ENCODE measurements at places on chromosomes 13 and 19.
A peak's percentile ranks its signal among the peaks of the same experiment; 100 is the strongest.

DNA sequence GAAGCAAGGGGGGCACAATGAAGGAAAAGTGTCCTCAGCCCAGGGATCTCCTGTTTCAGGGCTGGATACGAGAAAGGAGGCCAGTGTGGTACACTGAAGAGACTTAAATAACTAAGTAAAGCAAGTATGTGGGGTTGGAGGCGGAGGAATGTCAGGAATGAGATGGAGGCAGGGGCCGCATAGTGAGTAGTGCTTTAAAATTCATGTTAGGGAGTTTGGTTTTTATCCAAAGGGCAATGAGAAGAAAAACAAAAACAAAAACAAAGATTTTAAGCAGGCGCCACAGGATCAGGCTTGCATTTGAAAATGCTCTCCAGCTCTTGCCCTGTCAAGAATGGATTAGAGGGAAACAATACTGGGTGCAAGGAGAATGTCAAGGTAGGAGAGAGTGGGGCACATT, 273.4 kb downstream of the DCLK1 start:
- no peak for DNase-seq

DNA sequence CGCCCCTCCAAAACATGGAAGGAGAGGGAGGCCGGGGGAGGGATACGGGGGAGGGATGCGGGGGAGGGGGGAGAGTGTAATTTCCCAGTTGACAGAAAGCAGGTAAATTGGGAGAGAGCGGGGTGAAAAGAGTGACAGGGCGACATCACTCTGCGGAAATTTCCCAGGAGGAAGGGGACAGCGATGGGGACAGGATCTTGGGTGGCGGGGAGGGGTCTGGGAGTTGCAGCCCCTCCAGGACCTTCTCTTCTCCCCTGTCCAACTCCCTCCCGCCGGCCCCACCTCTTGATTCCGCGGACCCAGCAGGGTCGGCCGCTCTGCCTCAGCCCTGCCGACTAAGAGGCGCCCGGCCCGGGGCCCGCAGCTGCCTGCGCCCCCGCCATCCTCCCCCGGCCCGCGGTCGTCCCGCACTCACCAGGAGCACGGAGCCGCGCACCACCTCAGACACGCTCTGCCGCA, 108.0 kb upstream of the DOCK9 start:
- no peak for DNase-seq

DNA sequence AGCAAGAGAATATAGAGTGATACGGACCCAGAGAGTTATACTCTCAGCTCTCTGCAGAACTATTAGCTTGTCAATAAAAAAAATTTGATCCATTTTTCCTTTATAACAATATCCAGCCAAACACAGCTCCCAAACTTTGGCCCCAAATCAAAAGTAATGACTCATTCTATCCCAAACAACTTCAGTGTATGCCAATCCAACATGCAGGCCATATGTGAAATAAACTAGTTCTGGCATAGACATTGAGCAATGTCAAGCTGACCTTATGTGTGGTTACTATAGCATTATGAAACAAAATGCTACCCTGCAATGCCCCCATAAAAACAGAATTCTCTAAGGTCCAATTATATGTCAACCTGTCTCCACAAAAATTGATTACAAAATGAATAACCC, 209.5 kb downstream of the DNAJC15 start:
- DNase-seq = no peak

DNA sequence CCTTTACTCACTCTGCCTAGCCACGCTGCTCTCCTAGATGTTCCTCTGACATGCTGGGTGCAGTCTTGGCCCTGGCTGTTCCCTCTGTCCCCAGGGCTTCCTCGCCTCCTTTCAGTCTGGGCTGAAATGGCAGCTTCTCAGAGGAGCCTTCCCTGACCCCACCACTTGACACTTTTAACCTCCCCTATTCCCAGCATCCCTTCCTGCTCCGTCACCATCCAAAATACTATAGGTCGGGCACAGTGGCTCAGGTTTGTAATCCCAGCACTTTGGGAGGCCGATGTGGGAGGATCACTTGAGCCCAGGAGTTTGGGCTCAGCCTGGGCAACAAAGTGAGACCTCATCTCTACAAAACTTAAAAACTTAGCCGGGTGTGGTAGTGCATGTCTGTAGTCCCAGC, 2.6 kb downstream of the FAM187B start:
- no peak for DNase-seq

- no peak for DNase-seq
Measured at GRCh38 chr13:112065867-112066623, 904 bp upstream of the SOX1 start.

- no peak for DNase-seq
Measured at GRCh38 chr19:18122424-18122823, 24.8 kb downstream of the MAST3 start.

DNA sequence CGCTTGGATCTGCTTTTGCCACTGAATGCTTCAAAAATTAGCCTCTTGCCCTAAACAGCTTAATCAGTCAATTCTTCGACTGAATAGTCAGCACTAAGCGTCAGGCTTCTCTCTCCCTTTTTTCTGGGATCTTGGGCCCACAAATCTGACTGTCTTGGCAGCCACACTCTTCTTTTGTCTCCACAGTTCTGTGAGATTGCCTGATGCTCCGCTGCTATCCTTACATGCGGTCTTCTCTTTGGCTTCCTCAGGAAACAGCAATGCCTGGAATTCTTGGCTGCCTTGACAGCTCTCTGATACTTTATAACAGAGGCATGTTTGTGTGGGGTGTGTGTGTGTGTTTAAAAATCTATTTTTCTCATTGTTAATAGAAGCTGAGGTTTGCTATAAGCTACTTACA, 32.6 kb downstream of the ERCC5 start:
- DNase-seq = no peak

- DNase-seq = no peak
Measured at GRCh38 chr19:44675521-44675920, 4.2 kb downstream of the CEACAM19 start.

- DNase-seq = no peak
Measured at GRCh38 chr13:40657307-40657706, 9.1 kb downstream of the FOXO1 start.

GRCh38 chr19:16064209-16064889, 11.9 kb upstream of the TPM4 start:
- DNase-seq = no peak

DNA sequence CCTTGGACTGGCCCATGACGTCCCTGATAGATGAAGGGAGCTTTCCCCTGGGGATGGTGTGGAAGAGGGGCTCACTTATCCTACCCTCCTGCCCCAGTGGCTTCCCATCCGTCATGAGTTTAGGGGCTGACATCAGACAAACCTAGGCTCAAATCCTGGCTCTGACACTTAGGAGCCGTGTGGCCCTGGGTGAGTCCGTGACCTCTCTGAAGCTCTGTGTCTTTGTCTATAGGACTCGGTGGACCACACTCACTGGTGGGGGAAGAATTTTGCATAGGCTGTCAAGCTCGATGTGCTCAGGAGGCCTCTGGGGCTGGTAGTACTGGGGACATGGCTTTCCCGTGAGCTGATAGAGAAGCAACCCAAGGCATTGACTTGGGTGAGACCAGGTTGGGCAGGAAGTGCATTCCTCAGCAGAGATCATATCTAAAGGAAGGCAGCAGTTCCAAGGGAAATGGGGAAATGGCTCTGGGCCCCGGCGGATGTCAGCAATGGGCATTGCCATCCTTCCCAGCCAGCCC, 17.4 kb upstream of the AP1M2 start:
- DNase-seq = no peak

DNA sequence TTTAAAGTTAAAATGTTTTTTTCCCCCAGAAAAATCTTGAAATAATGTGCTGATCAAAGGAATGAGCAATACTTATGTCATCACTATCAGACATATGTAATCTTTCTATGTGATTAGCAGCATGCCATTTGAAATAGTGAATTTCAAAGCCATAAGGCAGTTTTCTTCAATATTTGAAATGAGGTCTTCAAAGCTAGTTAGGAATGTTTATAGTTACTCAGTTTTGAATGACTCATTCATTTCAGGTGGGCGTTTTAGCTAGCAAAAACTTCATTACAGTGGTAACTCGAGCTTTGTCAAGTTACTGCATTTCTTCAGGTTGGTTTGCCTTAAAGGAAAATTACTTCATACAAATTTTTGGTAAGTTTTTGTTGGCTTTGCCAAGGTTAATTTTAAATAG, 102.1 kb downstream of the ATP8A2 start:
- no peak for DNase-seq

DNA sequence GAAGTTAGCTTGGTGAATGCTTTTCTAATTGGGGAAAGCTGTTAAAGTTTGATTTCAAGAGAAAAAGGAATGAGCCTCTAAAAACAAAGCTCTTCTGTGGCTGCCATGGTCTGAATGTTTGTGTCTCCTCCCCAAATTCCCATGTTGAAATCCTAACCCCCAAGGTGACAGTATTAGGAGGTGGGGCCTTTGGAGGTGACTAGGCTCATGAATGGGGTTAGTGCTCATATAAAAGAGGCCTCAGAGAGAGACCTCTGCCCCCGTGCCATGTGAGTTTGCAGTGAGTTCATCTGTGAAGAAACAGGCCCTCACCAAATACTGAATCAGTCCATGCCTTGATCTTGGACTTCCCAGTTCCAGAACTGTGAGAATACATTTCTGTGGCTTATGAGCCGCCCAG, 56.5 kb downstream of the ARHGEF7 start:
- DNase-seq = no peak

DNA sequence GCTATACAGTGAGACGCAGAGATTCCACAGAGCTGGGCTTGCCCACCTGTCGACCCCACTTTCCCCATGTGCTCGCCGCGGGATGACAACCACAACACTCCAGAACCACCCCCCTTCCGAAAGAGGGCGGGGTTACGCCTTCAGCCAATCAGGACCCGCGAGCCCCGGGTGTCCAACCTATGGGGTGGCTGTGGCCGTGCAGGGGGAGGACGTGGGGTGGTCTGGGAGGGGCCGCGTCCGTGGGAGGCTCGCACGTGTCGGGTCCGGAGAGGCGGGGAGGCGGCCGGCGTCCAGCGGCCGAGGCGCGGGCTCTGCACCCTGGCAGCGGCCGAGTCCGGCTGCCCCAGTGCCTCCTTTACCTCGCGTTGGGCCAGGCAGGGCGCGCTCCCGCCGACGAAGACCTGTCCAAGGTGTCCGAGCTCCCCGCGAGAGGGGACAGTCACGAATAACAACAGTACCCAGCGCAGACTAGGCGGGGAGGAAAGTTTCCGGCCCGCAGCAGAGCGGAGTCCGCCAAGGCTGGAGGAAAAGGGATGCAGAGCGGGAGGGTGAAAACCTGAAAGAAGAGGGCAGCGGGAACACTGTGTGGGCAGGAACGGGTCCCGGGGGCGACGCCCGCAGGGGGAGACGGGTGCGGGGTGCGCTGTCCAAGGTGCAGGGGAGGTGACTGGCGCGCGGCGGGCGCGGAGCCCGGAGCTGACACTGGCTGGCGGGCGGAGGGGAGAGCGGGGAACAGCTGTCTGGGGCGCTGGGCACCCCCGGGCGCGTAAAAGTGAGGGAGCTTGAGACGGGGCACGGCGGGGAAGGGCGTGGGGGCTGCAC, 911 bp downstream of the ENOX1 start:
- no peak for DNase-seq

DNA sequence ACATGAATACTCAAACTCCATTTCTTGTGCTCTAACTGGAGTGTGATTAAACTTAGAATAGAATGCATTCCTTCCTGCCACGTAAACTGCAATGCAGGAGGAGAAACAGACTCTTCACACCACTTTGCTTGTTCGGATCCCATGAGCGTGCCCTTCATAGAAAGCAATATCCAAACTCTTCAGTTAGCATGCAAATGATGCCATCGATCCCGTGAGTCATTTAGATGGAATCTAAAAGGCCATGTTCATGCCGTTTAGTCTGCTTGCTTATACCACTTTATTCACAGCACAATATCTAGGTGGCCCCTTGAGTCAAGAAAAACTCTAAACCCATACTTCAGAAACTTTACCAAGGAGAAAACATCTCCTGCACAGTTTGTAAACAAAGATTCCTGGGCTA, 225.8 kb downstream of the OXGR1 start:
- no peak for DNase-seq

- DNase-seq = no peak
Measured at GRCh38 chr13:59689057-59689456, 474.7 kb downstream of the DIAPH3 start.

- DNase-seq = peak; percentile 63
Measured at GRCh38 chr19:47863514-47863936, 4.5 kb downstream of the TPRX2 start.

- no peak for DNase-seq
Measured at GRCh38 chr13:69461397-69461796, 646.2 kb upstream of the ATXN8OS start.

- no peak for DNase-seq
Measured at GRCh38 chr13:46535825-46536224, 17.1 kb upstream of the LRCH1 start.

DNA sequence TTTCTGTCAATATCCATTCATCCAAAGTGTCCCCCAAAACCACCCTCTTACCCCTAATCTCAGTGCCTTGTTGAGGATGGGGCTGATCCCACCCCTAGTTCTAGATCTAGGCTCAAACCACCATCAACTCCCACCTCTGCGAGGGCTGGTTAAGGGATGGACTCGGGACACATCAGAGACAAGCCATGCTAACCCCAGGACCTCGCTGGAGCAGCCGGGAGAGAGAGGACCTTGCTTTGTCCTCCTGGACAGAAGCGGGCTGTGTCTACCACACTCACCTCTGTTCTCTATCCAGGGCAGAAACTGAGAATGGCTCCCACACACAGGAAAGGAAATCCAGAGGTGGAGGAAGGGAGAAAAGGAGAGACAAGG, 90.8 kb upstream of the UQCRFS1 start:
- DNase-seq = no peak

DNA sequence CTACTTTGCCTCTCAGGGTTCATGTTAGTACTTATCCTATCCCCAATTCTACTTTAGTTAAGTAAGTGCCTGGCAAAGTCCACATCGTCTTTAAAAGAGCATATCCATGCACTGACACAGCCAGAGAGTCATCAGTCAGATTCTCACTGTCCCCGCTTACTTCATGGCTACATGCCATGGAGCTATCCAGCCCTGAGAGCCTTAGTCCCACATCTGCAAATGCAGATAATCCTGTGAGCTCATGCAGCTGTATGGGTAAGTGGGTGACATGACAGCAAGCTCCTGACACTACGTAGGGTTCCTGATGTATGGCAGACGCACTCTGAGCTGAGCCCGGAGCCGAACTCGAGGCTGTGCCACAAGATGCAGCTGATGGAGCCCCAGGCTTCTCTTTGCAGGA, 661.5 kb downstream of the LIG4 start:
- DNase-seq = no peak

- DNase-seq = no peak
Measured at GRCh38 chr13:93552596-93552995, 326.0 kb downstream of the GPC6 start.

- no peak for DNase-seq
Measured at GRCh38 chr13:106521095-106521799, 14.2 kb downstream of the EFNB2 start.

- DNase-seq = no peak
Measured at GRCh38 chr13:21557995-21558394, 46.0 kb downstream of the MICU2 start.
